Gastrocnemius medialis (tissue), 4 donors: ENCODE measurements at places on chromosomes 5 and 9. TPM values are rescaled to one million over a fixed set of nuclear protein-coding genes. Genes with fewer than 3 reads are reported as not detected.

Gene HSPB3
- total RNA-seq, result 68.1 TPM

Gene PIP5K1B
- total RNA-seq, result 1.4 TPM

Gene KIF12
- total RNA-seq, result not detected

Gene IFNA21
- not detected for total RNA-seq

Gene CATSPER3
- 1.9 TPM for total RNA-seq

Gene LCN2
- not detected for total RNA-seq
